Stimulated activated CD8-positive, alpha-beta memory T cell treated with anti-CD3 and anti-CD28 coated beads, Interleukin-7, amount 100 ng/mL, for 24 hours (primary cell): ENCODE measurements at places on chromosomes 11 and 22.

GRCh38 chr11:106480581-106481190 lies 403.2 kb downstream of the AASDHPPT start:
- DNase-seq: no peak

DNA sequence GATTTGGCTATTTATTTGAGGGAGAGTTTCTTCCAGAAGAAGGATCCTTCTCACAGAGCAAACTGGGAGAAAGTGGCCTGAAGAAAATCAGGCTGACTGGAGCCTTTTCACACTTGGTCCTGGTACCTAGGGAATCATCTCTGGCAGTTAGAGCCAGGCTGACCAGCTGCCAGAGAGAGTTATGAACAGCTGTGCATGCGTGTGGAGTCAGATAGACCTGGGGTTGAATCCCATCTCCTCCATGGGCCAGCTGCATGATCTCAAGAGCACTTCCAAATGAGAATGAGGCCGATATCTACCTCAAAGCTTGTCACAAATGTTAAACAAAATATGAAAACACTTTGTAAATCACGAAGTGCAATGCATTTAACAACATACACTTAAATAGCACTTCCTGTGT lies 390.0 kb downstream of the TENM4 start:
- DNase-seq: no peak

GRCh38 chr22:23772315-23772648 lies 367 bp upstream of the MMP11 start:
- DNase-seq: no peak

- no peak for DNase-seq
Measured at GRCh38 chr11:119307219-119307618, 9.7 kb downstream of the MCAM start.

- DNase-seq: no peak
Measured at GRCh38 chr11:129593098-129593497, 217.4 kb downstream of the BARX2 start.

GRCh38 chr22:40030758-40031095 lies 36.0 kb downstream of the FAM83F start:
- DNase-seq: no peak

GRCh38 chr22:27060190-27060589 lies 402.8 kb downstream of the MIAT start:
- no peak for DNase-seq

GRCh38 chr11:134477486-134477885 lies 65.4 kb upstream of the B3GAT1 start:
- no peak for DNase-seq

GRCh38 chr11:110134110-110134509 lies 40.9 kb downstream of the ZC3H12C start:
- DNase-seq: no peak

- no peak for DNase-seq
Measured at GRCh38 chr22:29313126-29313575, 2.3 kb downstream of the RASL10A start.

DNA sequence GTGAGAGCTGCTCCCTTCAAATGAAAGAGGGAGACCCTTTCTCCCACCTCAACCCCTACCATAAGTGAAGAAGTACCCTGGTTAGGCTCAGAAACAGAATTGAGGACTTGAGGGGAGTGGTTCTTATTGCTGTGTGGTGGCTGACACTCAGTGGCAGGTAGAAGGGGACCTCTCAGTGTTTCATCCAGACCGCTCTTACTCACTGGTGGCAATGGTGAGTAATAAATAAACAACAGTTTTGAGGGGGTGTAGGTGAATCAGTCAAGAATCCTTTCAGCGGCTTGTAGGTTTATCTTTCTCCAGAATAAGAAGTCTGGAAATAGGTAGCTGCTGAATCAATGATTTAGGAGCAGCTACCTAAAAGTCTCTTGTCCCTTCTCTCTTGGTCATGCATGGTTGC lies 403.4 kb upstream of the B3GAT1 start:
- DNase-seq: no peak

GRCh38 chr11:2775626-2776350 lies 76.0 kb upstream of the KCNQ1OT1 start:
- DNase-seq: no peak

DNA sequence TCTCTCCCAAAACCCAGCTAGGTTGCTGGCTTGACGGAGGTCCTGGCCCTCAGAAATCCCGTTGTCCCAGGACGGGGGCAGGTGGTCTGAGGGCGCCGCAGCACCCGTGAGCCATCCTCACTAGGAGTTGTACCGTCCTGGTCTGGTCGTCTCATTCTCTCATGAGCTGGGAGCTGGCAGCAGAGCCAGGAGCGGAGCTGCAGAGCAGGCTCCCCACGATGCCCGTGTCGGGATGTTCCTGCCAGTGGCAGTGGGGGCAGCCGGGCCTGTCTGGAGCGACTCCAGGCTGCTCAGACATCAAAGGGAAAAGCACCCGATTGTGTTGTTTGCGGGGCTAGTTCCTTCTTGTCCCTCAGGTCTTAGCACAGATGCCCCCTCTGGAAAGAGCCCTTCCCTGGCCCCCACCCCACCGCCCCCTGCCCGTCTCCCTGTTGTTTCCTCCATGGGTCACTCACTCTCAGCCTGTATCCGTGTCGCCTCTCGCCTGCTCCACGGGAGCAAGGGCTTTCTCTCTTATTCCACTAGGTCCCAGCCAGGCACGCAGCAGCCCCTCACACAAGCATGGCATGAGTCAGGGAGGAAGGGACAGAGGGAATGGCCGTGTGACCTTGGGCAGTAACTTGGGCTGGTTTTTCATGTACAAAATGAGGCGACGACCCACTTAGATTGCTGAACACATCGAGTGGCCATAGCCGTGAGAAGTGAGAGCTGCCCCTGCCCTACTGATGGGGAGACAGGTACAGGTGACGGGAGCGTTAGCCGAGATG lies 23.2 kb upstream of the MGAT3 start:
- no peak for DNase-seq

DNA sequence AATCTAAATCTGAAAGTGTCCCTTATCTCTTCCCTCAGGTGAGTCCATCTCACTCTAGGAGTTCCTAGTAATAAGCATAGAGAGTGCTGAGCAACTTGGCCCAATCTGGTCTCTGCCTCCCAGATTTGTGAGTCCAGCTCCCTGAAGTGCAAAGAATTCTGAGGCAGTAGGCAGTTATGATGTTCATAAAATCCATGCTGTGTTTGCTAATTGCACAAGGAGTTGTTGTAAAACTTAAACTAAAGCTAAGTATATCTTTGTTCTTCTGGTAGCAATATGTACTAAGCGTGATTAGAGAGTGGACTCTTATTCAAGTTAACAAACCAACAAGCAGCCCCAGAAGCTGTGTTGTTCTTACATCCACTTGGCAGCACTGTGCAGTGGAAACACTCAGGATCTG lies 7.6 kb upstream of the PTH start:
- no peak for DNase-seq

- no peak for DNase-seq
Measured at GRCh38 chr22:23242473-23243001, 62.2 kb downstream of the BCR start.

GRCh38 chr11:59188954-59189353 lies 17.0 kb downstream of the DTX4 start:
- no peak for DNase-seq

DNA sequence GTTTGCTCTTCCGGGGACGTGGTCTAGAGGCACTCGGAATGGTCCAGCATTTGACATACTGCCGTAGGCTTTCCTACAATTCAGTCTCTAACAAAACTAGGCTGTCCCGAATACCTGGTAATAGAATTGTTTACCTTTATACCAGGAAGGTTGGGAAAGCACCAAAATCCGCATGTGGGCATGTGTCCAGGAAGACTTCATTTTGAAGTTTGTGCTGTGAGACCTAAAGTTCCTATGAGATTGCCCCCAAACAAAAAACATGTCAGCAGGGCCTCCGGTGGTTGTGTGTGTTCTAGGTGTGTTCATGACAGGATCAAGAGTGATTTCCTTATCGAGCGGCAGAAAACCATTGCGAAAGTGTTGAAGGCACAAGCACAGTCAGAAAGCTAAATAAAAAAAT lies 26.1 kb downstream of the HSPA8 start:
- DNase-seq: no peak

- DNase-seq: no peak
Measured at GRCh38 chr11:37560346-37560745, 962.3 kb upstream of the RAG2 start.

DNA sequence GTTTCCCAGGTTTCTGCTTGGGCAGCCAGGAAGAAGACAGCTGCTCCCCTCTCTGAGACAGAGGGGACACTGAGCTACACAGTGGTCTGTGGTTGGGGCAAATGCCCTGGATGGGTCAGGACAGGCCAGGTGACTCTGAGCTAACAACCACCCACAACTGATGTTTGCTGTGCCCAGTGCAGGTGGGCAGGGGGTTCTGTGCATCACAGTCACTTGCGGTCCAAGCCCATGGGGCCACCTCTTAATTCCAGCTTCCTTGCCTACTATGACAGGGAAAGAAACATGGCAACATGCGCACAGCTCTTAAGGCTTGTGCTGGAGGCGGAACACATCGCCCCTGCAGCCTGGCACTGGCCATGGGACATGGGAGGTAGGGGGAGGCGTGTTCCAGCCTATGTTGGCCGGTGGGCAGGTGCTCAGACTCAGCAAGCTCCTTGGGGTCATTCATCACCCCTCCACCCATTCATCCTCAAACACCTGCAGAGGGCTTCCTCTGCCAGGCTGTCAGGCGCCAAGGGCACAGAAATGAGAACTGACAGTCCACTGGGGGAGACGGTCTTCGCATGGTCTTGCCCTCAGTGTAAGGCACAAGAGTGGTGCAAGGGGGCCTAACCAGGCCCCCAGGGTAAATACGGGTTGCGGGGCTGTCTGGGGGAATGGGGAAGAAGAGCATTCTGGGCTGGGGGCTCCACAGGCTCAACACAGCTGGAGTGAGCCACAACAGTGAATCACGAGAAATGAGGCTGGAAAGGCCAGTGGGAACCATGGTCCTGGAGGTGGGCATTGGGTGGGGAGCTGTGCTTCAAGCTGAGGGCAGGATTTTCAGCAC lies 55.6 kb downstream of the ARFGAP3 start:
- no peak for DNase-seq

- no peak for DNase-seq
Measured at GRCh38 chr11:86745571-86745970, 54.8 kb upstream of the PRSS23 start.

DNA sequence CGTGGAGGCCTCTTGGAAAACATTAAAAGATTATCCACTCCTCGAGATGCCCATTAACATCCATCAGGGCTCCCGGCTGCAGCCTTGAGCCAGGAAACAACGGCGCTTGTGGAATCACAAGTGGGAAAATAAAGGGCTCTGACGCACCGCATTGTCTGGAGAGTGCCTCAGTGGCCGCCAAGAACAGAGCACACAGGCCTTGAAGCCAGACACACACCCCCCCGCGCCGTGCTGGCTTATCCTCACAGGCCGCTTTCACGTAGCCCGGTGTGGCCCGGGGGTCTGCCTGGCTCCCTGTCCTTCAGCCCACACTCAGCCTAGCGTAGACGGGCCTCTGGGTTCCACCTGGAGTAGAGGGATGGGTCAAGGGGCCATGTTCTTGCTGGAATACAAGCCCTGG lies 1020.5 kb downstream of the BRD1 start:
- no peak for DNase-seq

GRCh38 chr11:96137373-96137772 lies 205.6 kb downstream of the MAML2 start:
- DNase-seq: no peak

GRCh38 chr22:44191036-44191454 lies 10.3 kb downstream of the PARVG start:
- DNase-seq: no peak

DNA sequence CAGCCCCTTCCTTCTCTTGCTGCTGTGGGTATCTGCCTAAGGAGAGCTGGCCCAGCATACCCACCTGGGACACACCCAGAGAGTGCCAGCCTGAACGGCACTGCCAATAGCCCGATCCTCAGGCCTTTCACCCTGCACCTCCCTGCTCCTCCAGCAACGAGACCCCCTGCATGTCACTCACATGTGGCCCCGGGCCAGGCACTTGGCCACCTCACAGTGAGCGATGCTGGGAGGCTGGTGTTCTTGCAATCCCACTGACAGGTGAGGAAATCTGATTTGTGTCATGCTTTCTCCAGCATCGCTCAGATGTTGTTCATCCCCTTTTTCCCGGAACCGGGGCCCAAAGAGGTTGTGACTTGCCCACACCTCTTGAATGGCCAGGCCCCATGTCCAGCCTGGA lies 20.5 kb downstream of the DAGLA start:
- no peak for DNase-seq

DNA sequence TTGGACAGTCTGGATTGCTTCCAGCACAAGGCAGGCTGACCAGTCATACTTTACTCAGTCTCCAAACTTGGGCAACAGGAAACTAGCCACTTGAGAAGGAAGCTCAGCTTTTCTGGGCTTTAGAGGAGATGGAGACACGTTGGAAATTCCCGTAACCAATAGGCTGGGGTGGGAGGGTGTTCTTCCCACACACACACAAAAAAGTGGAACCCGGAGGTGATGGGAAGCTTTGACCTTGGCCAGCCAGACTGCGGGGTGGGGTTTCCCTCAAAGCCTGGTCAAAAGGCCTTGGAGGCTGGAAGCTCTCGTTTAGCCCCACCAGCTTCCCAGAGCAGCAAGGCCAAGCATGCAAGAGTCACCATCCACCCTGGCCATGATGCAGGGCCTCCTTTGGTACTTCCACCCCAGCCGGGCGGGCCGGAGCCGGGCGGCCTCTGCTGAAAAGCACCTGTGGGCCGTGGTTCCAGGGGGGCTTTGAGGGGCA lies 126.2 kb downstream of the BCR start:
- no peak for DNase-seq

DNA sequence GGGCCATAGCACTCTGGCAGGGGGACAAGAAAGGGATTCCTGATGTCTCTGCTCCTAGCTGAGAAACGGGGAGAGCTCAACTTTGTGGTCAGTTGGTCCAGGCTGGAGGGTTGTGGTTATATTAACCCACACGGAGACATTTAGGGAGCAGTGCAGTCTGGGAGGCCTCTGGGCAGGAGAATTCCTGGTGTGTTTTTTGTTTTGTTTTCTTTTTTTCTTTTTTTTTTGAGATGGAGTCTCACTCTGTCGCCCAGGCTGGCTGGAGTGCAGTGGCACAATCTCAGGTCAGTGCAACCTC lies 88.0 kb upstream of the SHISAL1 start:
- DNase-seq: no peak

- no peak for DNase-seq
Measured at GRCh38 chr22:41513391-41513790, 30.9 kb downstream of the POLR3H start.

- no peak for DNase-seq
Measured at GRCh38 chr11:95495706-95496105, 264.7 kb upstream of the SESN3 start.

GRCh38 chr11:134847083-134847715 lies 435.2 kb upstream of the B3GAT1 start:
- DNase-seq: no peak

GRCh38 chr22:24155627-24156140 lies 25.6 kb upstream of the SUSD2 start:
- DNase-seq: no peak

DNA sequence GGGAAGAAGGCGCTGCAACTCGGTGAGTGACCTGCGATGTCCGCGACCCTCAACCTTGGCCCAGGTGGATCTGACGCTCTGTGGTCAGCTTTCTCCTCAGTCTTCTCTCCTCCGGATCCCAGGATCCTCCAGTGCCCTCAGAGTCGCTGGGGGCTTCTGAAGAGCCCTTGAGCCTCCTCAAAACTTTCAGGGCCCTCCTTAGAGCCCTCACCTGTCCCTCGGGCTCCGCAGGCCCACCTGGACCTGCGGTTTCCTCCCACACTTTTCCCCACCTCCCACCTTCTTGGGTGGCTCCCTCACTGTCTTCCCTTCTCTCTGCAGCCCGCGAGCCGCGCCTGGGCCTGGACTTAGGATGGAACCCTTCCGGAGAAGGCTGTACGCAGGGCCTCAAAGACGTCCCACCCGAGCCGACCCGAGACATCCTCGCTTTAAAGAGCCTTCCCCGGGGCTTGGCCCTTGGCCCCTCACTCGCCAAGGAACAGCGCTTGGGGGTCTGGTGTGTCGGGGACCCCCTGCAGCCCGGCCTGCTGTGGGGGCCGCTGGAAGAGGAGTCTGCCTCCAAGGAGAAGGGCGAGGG lies 335 bp downstream of the ZNF408 start:
- no peak for DNase-seq
